ENCODE measurements at places on chromosomes 11 and 22.

DNA sequence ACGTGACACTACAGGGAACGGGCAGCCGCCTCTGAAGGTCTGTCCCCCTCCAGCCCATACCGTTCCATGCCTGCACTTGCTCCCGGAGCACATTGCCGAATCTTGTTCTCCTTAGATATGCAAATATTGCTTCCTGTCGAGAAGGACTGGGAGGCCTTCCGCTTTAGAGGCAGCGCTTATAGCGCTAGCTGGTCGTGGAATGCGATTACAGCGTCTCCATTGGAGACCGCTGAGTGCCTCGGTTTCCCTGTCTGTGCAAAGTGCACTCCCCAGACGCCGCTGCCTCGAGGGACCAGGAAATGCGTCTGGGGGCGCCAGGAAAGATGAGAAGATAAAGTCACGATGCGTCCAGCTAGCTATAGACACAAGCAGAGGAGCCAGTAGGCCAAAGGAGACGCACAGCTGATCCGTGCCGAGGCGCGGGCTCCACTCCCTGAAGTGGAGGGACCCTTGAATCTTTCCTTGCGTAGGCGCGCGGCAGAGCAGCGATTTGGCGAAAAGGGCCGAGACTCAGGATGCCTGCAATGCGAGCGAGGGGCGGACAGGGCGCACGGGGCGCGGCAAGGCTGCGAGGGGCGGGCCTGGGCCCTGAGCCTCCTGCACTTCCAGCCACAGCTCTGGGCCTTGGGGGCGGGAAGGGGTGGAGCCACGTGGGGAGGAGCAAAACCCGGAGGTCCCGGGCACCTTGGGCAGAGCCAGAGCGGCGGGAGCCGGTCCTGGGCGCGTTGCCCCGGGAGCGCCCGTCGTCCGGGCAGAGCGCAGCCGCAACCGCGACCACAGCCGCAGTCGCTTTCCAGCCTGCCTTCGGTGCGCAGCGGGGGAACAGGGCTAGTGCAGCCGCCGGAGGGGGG lies at the start of gene RASSF10:
TSS of gene RASSF10 (plus strand) at position 692 of the 851 bp plus-strand sequence. CDS start 261 bp downstream, outside the sequence.
- peak; percentile 35 for DNase-seq

DNA sequence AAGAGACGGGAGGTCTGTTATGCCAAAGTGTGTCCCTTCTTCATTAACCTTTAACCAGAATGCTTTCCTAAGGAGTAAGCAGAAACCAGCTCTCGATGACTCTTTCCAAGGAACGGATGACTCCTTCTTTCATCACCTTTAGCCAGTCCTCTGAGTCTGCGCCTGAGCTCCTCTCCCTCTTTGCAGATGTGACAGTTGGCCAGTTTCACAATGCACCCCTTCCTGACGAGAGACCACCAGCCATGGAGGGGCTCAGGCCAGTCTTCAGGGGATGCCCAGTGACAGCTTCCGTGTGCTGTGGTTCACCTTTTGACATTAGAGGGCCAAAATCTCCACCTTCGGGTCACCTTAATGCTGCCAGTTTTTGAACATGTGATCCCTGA lies 826.1 kb downstream of the TBC1D22A start:
- no peak for DNase-seq

DNA sequence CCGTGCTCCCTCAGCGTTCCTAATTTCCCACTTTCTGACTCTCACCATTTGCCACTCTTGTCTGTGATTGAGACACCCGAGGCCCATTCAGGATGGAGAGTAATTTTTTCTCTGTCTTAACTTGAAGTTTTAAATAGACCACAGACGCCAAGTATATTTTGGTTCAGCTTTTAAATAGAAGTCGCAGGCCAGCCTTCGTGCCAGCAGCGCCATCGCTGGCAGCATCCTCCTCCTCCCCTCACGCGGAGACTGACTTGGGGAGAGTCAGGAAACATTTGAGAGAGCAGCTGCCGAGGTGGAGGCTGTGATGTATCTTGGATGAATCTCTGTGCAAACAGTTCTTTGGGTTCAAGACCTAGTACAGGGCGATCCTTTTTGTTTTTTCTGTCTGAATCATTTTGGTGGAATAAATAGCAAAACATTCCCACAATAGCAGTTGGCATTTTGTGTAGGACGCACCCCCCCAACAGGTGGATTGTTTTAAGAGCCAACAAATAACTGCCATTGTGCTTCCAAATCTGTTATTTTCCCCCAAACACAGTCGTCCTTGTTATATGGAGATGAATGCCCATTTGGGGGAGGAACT lies 889 bp upstream of the DMC1 start:
- peak; percentile 62 for DNase-seq

DNA sequence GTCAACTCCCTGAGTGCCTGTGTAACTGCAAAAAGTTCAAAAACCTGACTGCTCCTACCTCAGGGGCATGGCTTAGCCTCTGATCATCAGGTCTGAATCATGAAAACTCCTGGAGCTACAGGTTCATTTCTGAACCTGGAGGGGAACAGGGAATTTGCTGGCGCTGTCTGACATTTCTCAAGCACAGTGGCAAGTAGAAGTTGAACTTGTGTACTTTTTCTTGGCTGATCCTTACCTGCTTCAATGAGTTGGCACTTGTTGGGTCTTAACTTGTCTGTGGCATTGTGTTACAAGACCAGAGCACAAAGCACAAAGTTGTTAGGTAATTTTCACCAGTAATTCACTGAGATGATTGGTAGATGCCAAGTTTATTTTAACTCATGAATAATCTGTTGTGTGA lies 3.3 kb downstream of the TMEM109 start:
- DNase-seq = no peak

GRCh38 chr11:8728563-8728962 lies 46.0 kb downstream of the RPL27A start:
- peak; percentile 18 for DNase-seq
